ENCODE measurements at places on chromosomes 12 and 14.

DNA sequence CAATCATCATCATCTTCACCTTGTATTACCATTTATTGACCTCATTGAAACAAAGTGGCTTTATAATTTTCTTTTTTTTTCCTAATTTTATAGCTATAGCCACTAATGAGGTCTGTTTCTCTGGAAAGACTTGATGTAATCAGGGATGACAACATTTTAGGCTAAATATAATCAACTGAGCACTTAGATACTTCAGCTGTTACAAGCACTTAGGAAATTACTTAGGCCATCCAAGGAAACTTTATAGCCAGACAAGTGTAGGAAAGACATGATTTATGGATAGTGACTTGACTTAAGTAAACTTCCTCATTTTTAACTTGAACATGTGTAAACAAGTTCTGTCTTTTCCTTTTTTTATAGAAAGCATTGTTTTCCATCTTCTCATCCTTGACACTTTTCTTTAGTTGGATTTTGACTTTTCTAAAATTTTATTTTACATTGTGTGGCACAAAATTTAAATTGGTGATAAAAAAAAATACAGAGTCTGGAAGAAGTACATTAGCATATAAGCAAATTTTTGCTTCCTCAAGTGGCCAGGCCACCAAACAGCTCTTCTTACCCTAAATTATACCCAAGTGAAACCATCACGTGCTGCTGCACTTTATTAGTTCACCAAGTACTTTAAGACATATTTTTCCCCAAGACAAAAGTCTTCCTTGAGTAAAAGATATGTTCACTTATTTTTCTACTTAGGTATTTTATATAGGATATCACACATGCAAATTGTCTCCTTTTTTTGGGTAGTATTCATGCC is 15.1 kb downstream of the CPNE8 start:
- no peak for DNase-seq

GRCh38 chr12:52280796-52281560 is 6.5 kb downstream of the KRT86 start:
- DNase-seq = peak; percentile 99

GRCh38 chr14:61516118-61516743 is 179.1 kb upstream of the HIF1A start:
- DNase-seq = no peak

- no peak for DNase-seq
These were observed 102.8 kb upstream of the TMCC3 start for GRCh38 chr12:94753036-94753679.

GRCh38 chr12:11829764-11830194 is 180.3 kb downstream of the ETV6 start:
- DNase-seq = no peak

DNA sequence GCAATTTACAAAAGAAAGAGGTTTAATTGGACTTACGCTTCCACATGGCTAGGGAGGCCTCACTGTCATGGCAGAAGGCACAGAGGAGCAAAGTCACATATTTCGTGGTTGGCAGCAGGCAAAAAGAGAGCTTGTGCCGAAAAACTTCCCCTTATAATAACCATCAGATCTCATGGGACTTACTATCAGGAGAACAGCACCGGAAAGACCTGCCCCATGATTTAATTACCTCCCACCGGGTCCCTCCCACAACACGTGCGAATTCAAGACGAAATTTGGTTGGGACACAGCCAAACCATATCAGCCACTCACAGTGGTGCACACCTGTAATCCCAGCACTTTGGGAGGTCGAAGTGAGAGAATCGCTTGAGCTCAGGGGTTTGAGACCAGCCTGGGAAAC is 68.5 kb downstream of the FBXL14 start:
- no peak for DNase-seq

DNA sequence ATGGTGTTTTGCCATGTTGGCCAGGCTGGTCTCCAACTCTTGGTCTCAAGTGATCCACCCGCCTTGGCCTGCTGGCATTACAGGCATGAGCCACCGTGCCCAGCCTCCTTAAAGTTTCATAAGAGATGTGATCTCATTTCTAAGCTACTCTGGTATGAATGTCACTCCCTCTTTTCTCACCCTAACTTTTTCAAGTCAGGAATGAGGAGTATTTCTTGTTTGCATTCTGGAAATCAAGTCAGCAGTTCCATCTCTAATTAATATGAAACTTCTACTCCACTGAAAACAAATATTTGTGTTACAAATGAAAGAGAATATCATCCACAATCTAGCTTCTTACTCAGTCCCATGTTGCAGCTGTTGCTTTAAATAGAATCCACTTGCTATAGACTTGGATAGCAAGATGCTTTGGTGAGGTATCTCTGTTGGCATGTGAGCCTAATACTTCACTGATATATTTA is 61.3 kb downstream of the ARF6 start:
- DNase-seq = peak; percentile 75

GRCh38 chr14:79318371-79318770 is 892.9 kb downstream of the DIO2 start:
- DNase-seq = peak; percentile 9

DNA sequence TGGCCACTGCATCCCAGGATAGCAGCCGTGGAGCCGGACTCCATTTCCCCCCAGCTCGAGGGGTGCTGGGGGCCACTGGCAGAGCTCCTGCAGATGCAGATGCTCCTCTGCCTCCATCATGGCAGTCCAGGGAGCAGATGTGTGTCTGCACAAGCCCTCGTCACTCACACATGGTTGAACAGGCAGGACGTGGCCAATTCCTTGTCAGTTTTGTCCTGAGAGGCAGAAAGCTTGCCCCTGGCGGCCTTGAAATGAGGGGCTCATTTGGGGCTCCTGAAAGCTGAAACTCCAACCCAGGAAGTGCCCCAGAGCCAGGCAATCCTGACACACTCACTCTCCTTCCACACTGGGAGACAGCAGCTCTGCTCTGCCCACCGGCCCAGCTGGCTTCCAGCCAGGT is 100.9 kb upstream of the C14orf180 start:
- DNase-seq = no peak

DNA sequence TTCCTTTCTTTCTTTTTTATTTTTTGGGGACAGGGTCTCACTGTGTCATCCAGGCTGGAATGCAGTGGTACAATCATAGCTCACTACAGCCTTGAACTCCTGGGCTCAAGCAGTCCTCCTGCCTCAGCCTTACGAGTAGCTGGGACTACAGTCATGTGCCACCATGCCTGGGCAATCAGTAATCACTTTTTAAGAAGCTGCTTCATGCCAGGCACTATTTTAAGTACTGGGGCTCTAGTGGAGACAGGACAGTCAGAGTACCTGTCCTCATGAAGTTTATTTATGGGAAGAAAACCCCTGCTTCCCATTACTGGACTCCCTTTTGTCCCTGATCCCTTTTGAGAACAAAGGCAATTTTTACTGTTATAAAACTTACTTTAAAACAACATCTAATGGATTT is 124.0 kb upstream of the NPAS3 start:
- DNase-seq = no peak

DNA sequence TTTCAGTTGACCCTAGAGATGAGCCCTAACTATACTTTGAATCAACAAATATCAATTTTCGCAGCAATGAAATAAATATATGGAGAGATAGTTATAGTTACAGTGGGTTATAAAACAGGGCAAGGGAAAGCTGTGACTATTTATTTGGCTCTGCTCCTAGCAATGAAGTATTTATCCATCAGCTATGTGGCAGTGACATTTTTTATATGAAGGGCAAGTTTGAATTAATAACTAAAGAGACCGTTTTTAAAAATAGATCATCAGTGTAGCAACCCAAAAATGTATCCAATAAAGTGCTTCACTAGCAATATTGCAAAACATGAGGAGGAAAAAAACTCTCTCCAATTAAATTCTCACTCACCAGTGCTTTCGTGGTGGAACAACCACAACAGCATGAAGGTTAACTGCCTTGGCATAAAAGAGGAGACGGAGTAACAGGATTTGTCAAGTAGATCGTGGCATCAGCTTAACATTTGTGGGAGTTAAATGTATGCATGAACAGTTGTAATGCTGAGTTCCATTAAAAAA is 58.1 kb upstream of the NUDT4 start:
- no peak for DNase-seq

DNA sequence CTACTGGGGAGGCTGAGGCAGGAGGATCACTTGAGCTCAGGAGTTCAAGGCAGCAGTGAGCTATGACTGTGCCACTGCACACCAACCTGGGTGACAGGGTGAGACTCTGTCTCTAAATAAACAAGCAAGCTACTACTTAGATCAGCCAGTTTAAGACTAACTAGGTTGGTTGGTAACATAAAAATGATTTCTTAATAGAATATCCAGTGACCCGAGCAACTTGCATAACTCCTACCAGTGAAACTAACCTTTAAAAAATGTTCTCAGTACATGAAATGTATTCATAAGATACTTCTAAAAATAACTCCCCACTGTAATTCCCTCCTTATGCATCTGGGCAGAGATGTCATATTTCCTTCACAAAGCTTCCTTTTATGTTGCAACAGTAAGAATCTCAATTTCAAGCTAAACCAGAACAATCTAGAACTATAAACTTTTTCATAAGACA is 15.9 kb downstream of the TAOK3 start:
- peak; percentile 87 for DNase-seq

GRCh38 chr12:124466216-124467128 is 100.9 kb downstream of the NCOR2 start:
- peak; percentile 35 for DNase-seq

DNA sequence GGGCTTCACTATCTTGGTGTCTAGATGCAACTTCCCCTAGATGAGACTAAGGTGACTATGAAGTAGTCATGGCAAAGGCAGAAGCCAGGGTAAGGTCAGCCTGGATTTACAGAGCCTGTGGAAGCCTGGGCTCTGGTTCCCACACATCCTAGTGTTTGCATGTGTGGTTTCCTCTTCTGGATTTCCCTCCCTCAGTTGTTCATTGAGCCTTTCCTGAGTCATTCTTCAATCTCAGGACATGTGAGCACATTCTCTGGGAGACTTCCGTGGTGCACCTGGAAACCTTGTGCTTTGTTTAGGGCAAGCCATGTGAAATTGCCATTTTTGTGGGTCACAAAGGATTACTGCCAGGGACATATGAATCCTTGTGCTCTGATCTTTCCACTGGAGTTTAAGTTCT is 236.6 kb downstream of the C12orf75 start:
- DNase-seq = no peak

DNA sequence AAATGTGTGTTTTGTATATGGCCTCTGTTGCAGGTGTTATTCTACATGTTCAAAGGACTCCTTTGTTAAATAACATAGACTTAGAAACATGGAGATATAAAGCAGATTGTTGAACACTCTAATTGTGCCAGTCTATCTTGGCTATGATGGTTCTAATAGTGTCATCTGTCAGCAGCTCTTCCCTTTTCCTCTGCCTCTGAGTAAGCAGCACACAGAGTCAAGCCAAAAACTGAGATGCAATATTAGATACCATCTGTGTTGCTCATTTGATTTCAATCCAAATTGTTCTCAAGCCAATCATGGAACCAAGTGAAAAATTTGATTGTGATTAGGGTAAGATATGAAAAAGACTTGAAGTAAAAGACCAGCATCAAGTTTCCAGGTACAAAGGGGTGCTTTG is 871.1 kb upstream of the MGAT4C start:
- peak; percentile 13 for DNase-seq

DNA sequence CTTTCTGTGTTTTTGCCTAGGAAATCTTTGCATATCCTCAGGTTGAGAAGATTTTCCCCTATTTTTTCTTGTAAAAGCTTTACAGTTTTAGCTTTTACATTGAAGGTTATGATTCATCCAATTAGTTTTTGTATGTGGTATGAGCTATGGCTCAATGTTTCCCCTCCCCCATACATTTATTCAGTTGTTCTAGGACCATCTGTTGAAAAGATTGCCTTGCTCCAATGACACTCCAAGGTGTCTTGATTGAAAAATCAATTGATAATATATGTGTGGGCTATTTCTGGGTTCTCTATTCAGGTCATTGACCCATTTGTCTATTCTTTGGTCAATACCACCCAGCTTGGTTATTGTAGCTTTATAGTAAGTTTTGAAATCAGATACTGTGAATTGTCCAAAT is 42.6 kb downstream of the LRTM2 start:
- no peak for DNase-seq

- no peak for DNase-seq
These were observed 93.2 kb upstream of the OTX2 start for GRCh38 chr14:56903304-56903969.

GRCh38 chr12:70305794-70306193 is 60.3 kb upstream of the KCNMB4 start:
- DNase-seq = peak; percentile 33

DNA sequence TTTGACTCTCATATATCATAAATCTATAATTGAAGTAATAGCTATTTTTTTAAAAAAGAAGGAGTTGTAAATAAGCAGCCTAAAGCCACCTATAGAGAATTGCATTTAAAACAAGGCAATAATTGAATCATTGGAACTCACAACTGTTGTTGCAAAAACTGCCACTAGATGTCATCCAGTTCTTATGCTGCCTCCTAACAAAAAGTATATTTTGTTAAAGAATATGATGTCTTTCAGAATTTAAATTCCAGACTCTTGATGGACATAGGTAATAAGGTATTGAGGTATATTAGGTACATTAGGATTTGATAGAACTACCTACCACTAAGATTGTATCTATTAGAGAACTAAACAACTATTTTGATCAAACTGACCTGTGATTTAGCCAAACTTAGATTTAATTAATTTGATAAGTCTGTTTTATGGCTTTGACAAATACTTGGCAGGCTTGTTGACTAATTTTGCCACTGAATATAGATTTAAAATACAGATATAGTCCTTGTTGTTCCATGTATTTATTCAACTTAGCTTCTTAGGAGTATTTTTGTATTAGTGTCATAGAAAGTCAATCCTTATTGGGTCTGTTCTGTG is 401.4 kb downstream of the RPL10L start:
- peak; percentile 17 for DNase-seq

DNA sequence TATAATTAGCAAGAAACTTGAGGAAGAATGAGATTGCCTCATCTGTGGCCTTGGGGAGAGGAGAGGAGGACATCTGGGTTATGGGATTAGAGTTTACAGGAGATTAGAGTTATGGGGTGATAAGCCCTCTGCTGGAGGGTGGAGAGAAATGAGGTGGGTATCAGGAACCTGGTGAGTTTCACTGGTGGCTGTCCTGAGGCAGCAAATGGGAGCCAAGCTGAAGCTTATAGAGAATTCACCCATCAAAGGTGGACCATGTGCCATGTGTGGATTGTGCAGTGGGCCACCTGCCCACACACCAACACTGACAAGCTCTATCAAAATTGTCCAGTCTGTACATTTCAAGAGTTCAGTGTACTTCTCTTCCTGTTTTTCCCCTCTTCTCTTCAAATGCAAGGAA is 135.3 kb downstream of the AEBP2 start:
- peak; percentile 3 for DNase-seq

GRCh38 chr12:15796493-15797141 is 7.4 kb upstream of the EPS8 start:
- DNase-seq = peak; percentile 40

DNA sequence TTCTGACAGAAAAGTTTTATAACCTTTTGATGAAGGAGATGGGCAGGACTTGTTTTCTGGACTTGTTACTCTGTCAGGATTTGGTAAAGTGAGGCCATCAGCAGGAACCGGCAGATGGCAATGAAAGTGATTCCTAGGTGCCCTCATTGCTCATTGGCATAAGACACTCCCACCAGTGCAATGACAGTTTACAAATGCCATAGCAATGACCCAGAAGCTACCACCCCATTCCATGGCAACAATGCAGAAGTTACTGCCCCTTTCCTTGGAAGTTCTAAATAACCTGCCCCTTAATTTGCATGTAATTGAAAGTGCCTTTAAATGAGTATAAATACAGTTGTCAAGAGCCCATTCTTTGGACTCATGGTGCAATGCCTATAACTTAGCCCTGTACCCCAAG is 222.6 kb downstream of the CEP128 start:
- peak; percentile 7 for DNase-seq

All from fibroblast of skin of back (primary cell).